ENCODE measurements at places on chromosomes 12 and 14.

- DNase-seq: no peak
Observed at GRCh38 chr12:21694660-21695059, 37.0 kb upstream of the LDHB start.

GRCh38 chr14:91614187-91614586 lies 104.1 kb upstream of the PPP4R3A start:
- no peak for DNase-seq

DNA sequence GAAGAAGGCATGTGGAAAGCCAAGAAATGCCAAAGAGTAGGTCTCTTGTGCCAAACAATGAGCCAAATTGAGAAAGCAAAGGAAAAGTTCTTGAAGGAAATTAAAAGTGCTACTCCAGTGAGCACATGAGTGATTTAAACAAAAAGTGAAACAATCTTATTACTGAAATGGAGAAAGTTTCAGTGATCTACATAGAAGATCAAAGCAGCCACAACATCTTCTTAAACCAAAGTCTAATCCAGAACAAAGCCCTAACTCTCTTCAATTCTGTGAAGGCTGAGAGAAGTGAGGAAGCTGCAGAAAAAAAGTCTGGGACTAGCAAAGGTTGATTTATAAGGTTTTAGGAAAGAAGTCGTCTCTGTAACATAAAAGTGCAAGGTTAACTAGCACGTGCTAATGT lies 259.6 kb downstream of the FLRT2 start:
- DNase-seq: no peak

- DNase-seq: no peak
Observed at GRCh38 chr12:94290353-94290752, 142.0 kb downstream of the PLXNC1 start.

DNA sequence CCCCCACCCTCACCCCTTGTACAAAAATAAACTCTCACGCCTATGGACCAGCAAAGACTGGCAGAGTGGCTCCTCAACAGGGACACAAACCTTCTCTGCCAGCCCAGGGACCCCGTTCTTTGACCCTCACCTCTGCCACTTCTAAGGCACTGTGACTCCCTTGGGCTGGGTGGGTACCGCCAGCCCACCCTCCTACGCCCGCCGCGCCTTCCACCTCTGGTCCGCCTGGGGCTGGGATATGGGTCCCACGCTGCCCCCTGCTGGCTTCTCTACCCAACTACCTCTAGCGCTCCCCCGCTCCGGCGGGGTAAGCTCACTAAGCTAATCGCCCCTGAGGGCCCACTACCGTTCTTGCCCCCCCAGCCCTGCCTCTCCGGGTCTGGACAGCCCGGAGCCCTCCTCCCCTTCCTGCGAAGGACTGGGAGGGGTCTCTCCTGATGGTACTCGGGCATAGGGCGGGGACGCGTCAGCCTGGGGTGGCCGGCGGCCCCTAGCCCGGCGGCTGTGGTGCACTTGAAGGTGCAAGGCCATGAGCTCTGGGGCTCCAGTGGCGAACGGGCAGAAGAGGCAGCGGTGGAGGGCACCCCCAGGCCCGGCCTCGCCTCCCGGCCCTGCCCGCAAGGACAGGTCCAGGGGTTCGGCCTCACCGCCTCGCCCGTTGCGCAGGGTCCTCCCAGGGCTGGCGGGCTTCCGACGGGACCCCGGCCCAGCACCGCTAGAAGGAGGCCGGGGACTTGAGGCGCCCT lies 8.1 kb downstream of the ZNF219 start:
- DNase-seq: no peak

GRCh38 chr12:58584880-58585279 lies 335.4 kb downstream of the LRIG3 start:
- no peak for DNase-seq

Data from activated naive CD4-positive, alpha-beta T cell (primary cell).